ENCODE measurements at places on chromosomes 7 and 10. TPM values are rescaled to one million over a fixed set of nuclear protein-coding genes. Genes with fewer than 3 reads are reported as not detected.
A peak's percentile ranks its signal among the peaks of the same experiment; 100 is the strongest.

- DNase-seq = no peak
Observed at GRCh38 chr7:128005117-128005516, 26.1 kb downstream of the LRRC4 start.

The GPR22 gene
- 0.42 TPM for polyA plus RNA-seq

The SMKR1 gene
- polyA plus RNA-seq = 2.9 TPM

GRCh38 chr7:30831936-30832335 is 60.7 kb downstream of the MINDY4 start:
- no peak for DNase-seq

The TAS2R5 gene
- polyA plus RNA-seq = 10.5 TPM

- DNase-seq = no peak
Observed at GRCh38 chr10:88478256-88478655, 104.9 kb downstream of the RNLS start.

DNA sequence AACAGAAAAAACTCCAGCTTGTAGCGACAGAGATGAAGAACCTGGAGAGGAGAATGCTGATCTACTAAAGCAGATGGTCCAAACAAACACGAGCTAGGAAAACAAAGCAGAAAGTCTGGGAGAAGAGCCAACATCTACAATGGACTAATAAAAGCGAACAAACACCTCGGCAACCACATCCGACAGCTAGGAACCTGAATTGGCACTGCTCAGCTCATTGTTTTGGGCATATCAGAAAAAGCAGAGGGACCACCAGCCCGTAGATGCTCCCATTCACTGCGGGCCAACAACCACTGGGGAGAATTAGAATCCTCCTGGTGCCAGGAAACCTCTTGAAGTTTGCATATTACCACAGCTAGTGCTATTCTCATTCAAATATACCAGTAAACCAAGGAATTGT is 204.7 kb downstream of the NXPH1 start:
- DNase-seq = peak; percentile 13

The EBF3 gene
- 2.3 TPM for polyA plus RNA-seq

GRCh38 chr10:75957314-75958120 is 526.1 kb downstream of the LRMDA start:
- DNase-seq = no peak

DNA sequence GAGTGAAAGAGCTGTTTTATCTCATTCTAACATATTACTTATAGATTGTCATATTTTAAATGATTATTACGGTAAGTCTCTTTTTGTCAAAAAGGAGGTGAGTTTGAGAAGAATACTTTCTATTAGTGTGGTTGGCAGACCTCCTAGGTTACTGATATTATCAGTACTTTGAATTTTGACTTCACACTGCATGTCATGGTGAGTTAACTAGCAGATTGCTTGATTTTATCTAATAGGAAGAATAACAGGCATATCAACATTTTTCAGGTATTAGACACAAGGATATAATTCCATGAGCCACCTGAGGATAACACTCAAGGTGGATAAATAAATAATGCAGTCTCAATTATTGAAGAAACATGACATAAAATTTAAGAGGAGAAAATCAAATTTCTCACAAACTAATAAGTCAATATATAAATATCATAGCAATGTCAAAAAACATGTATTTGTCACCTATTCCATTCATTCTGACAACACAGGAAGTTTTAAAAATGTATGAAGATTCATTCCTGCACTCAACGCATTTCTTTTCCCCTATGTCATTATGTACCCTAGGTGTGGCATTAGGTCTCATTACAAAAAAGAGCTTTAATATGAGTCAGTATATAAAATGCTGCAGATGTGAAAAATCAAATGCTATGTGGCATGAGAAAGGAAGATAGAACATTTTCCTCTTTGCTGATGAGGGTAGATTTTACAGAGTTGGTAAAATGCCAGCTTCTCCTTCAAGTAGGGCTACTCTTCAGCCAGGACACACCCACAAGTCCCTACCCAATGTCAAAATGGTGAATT is 1621.6 kb downstream of the REEP3 start:
- DNase-seq = no peak

DNA sequence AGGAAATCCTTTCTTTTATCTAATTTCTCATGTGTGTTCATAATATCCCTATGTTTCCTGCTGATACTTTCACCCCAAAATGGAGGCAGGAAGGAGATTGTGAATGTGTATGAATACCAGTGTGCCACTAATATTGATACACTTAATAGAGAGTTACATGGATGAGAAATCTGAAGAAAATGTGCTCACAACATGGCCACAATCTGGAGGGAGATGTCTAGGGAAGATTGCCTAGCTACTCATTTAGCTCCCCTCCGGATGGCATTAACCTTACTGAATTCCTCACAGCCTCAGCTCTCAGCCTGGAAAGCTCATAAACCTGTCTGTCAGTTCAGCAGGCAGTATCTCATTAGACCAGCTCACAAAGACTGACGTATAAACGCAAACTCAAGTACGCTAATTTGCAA is 23.4 kb upstream of the DMTF1 start:
- no peak for DNase-seq

DNA sequence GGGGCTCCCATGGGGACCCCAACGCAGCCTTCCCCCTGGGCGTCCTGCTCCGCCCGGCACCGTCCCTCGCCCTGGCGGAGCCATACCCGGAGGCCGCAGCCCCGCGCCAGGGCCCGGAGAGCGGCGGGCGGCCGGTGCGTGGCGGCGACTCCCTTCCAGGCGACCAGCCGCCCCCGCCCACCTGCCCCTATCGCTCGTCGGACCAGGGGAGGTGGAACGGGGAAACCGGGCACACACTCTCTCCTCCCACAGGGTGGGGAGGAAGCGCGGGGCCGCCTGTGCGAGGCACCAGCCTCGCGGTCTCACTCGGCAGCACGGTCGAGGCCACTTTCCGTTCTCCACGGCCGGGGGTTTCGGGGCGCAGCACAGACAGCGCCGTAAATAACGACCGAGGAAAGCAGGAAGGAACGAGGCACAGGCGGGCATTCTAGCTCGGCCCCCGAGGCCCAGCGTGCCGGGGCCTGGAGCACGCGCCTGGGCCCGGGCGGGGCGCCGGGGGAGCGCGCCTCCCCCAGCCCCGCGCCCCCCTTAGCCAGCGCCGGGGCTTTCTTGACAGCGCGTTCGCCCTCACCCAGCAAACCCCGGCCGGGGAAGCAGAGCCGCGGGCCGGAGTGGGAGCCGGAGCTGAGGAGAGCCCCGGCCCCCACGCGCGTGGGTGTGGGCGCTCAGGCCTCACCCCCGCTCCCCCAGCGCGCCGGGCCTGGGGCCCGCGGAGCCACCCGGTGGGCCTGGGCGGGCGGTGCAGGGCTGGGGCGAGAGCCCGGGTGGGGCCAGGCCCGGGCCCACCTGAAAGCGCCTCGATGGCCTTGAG is 936 bp downstream of the IGF2BP3 start:
- no peak for DNase-seq

GRCh38 chr7:47941136-47941844 is 7.0 kb downstream of the PKD1L1 start:
- DNase-seq = no peak

- DNase-seq = peak; percentile 27
Observed at GRCh38 chr10:14184841-14185315, 145.8 kb downstream of the FRMD4A start.

- no peak for DNase-seq
Observed at GRCh38 chr7:90709501-90710465, 113.7 kb downstream of the CDK14 start.

DNA sequence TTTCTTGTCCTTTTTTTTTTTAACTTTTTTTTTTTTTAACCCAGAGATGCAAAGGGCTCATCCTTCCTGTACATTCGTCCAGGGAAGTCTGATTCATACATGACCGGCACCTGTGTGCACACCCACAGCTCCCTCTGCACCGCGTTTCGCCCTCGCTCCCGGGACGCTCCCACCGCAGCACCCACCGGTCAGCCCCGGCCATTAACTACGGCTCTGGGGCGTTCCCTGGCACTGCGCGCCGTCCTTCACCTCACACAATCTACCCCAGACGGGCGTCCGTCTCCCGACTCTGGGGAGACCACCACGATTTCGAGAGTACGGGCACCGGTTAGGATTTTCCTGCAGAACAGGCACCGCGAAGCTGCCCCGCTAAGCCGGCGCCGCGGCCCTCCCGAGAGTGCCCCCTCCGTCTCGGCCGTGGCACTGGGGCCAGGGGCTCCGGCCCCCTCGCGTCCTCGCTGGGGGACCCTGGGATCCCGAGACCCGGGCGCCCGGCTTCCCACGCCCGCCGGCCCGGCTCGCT is 452 bp downstream of the ATE1 start:
- peak; percentile 44 for DNase-seq

DNA sequence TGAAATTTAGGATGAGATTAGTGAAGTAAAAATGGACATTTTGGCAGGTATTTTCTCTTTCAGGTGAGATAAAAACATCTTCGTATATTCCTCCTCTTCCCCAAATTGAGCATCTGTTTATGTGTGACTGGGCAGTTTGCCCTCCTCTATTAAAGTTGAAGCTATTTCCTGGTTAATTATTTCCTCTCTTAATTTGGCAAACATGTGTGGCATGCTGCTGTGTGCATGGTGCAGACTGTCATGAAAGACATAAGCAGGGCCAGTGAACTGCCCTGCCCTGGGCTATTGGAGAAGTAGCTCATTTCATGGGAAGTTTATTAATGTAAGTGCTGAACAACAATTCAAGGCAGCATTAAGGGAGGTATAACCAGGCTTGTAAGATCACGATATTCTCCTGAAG is 52.6 kb downstream of the EVX1 start:
- DNase-seq = no peak

DNA sequence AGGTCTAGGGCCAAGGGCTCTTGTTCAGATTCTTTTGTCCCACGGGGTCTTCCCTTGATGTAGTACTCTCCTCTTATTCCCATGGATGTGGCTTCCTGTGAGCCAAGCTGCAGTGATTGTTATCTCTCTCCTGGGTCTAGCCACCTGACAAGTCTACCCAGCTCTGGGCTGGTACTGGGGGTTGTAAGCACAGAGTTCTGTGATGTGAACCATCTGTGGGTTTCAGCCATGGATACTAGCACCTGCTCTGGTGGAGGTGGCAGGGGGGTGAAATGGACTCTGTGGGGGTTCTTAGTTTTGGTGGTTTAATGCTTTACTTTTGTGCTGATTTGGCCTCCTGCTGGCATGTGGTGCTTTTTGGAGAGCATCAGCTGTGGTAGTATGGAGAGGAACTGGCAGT is 350.8 kb downstream of the DNAJB9 start:
- DNase-seq = no peak

The VSTM2A gene
- 1.9 TPM for polyA plus RNA-seq

- DNase-seq = peak; percentile 15
Observed at GRCh38 chr7:65304175-65304574, 69.5 kb upstream of the ZNF92 start.

DNA sequence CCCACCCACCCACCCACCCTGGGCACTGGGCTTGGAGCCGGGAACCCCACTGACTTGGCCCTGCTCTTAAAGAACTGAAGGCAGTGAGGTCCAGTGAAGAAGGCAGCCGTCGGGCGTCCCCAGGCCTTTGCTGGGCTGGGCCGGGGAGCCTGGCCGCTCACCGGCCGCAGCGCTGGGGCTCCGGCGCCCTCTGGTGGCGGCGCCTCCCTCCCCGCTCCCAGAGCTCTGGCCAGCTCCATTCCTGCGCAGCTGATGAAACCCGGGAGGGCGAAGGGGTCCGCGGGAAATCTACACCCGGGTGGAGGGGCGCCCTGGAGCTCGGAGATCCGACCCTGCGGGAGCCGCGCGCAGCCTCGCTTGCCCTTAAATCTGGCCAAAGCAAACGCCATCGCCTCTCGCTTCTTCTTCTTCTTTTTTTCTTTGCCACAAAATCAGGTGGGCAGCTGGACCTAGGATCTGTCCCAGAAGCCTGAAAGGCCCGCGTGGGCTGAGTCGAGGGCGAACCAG is 1.7 kb upstream of the CXCL12 start:
- DNase-seq = peak; percentile 71

- no peak for DNase-seq
Observed at GRCh38 chr7:91634485-91635177, 245.9 kb downstream of the MTERF1 start.

DNA sequence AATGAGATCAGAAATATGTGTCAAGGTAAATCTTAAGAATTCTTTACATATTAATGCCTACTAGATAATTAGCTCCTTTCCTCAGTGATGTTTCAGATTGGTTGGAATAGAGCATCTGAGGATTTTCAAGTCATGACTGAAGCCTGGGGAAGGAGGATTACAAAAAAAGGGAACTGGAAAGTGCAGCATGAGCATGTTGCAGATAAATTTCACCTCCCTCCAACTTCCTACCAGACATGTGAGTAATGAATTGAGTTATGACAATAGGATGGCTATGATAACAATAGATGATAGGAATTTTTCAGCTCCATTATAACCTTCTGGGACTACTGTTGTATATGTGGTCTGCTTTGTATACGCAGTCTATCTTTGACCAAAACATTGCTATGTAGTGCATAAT is 104.2 kb upstream of the RAB18 start:
- DNase-seq = no peak

DNA sequence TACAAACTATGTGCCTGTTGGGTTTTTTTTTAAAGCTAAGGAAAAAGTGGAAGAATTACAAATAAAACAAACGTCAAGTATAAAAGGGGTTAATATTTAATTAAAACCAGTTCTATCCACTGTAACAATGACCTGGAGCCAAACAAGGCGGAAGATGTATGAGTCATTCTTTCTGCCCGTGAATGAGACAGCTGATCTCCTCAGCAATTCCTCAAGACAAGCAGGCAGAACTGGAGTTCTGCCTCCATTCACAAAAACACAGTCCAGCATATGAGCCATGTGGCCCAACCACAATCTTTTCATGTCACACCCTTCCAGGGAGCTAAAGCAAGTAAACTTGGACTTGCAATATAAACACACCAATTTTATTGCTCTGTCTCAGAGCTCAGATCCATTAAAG is 8.4 kb downstream of the ETV1 start:
- DNase-seq = no peak

GRCh38 chr7:2710901-2711551 is 23.0 kb downstream of the AMZ1 start:
- DNase-seq = no peak
